Hematopoietic multipotent progenitor cell treated with erythropoietin and hydrocortisone succinate and interleukin-3 and kit ligand, for 6 days (in vitro differentiated cells): ENCODE measurements at places on chromosomes 4 and X.

- peak; percentile 70 for DNase-seq
Observed at GRCh38 chr4:141464366-141464765, 172.0 kb upstream of the IL15 start.

- peak; percentile 82 for DNase-seq
Observed at GRCh38 chr4:43132010-43132582, 239.6 kb downstream of the GRXCR1 start.

- no peak for DNase-seq
Observed at GRCh38 chrX:10875995-10876394, 235.1 kb upstream of the HCCS start.

DNA sequence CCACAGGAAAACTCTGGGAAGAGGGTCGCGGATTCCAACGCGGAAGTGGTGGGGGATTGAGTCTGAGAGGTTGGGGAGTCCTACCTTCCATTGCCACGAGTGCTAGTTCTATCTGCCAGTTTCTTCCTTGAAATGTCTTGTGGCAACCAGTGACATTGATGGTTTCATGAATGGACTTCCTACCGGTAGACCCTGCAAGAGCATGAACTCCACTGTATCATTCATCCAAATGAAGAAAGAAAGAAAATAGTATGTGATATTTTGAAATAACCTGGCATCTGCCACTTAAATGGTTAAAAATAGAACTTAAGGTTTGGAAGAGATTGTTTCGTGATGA, 1.1 kb upstream of the SLC10A7 start:
- peak; percentile 71 for DNase-seq

GRCh38 chr4:138492176-138492575, 250.0 kb upstream of the SLC7A11 start:
- DNase-seq: peak; percentile 2

DNA sequence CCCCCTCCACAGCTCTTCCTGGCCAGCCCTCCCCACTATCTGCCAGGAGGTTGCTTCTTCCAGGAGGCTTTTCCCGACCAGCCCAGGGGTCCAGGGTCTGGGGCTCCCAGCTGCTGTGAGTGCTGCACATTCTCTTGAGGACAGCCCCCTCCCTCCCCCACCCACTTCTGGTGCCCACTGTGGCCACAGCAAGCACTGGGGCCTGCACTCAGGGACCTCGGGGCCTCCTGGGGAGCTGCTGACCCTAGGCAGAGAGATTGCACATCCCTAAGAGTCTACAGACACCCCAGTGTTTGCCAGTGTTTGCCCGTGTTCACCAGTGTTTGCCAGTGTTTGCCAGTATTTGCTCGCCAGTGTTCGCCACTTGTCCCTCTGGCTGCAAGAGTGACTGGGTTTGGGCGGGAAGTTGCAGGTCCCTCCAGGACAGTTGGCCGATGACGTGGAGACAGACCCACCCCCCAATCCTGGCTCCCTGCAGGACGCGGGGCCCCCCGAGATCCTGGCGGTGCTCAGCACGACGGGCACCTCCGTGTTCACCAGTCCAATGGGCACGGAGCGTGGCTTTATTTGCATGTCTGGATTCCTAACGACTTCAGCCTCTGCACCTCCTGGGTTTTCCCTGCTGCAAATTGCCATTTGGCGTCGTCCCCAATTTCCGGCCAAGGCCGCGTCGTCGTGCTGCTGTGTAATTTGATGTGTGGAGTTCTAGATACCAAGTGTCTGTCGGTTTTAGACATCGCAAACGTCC, 87.5 kb upstream of the NKX1-1 start:
- DNase-seq: no peak

GRCh38 chr4:174156239-174156826, 127.1 kb downstream of the FBXO8 start:
- DNase-seq: peak; percentile 78
